ENCODE measurements at places on chromosomes 6 and 20.
A peak's percentile ranks its signal among the peaks of the same experiment; 100 is the strongest.

DNA sequence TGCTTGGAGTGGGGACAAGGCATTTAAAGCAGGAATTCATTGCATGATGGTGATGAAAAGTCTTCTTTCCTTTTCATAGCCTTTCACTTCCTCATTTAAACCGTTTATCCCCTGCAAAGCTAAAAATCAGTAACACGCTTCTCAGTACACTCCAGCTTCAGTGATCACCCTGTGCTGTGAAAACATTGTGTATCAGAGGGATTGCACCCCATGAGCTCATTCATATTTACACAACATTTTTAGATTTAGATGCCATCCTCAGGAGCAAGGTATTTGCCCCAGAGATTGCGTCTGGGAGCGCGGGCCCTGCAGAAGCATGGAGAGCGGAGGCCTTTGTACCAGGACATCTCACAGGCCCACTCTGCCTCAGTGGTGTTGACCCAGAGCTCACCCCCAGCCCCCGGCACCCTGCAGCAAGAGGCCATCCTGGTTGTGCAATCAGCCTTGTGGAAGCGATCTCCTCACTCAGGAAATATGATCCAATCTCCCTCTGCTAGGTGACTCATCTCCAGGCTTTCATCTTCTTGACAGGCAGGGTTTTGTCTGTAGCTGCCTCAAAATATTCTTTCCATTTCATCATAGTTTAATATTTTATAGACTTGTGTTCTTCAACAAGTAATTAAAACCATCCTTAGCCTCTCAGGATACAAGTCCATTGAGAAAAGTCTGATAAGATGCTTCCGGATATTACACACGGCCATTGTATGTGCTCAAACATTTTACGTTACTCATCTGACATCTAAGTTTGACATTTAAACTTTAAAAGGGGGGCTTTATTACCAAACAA, 38.9 kb upstream of the THBS2 start:
- peak; percentile 93 for DNase-seq

DNA sequence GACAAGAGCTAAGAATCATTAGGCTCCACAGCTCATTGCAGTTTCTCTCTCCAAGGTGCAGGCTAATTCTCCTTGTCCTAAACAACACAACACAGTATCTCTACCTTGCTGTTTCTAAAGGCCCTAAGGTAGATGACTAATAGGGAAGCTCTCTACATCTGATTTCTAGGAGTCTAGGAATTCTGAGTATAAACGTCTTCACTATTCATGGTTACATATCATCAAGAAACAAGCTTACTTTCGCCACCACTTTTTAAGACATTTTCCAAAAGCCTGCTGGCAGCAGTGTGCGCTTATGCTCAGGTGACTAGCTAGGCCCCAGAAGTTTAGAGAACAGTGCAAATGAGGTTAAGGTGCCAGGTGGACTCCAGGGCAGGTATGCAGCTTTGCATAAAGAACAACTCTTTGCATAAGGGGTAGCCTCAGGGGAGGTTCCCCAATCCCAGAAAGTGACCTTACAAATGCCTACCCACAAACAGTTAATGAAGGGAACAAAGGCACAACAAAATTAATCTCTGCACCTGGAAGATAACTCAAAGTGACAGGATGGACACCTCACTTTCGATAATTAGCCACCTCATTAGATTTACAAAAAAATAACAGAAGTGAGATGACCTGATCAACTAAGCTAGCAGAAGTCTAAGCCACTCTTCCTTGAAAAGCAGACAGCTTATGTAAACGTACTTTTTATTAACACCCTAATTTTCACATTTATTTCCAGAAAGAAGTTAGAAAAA, 20.1 kb downstream of the B4GALT5 start:
- DNase-seq: no peak

GRCh38 chr6:31651602-31652191, 764 bp downstream of the BAG6 start:
- DNase-seq: peak; percentile 72

DNA sequence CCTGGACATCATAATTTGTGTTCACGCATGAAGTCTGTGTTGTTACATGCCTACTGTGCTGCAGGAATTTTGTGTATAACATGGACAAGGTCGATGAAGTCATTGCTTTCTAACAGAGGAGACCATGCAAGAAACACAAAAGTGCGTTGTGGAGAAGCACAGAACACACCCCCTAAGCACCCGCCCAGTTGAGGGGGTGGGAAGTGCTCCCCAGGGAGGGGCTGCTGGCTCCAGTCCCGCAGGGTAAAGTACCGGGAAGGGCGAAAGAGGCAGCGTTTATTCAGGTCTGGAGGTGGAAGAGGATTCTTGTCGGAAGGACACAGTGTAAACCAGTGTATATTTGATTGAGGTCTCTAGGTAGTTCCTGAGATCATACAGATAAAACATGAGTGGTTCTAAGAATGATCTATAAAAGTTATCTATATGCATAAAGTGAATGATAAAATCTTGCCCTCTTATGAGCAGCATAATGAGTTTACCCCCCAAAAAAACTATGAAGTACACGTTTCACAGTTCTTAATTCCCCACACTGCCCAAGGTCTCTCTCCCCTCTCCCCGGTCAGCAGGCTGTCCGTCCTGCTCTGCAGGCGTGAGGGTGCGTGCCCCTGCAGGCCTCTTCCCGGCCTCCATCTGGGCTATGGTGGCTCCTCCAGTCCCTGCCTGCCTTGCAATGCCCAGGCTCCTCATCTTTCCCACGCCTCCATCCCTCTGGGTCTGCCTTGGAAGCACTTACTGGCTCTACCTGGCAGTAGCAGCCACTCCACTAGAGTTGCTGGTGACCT, 159.7 kb downstream of the THBS2 start:
- no peak for DNase-seq
